ENCODE measurements at places on chromosomes 7 and 10.
A peak's percentile ranks its signal among the peaks of the same experiment; 100 is the strongest.

DNA sequence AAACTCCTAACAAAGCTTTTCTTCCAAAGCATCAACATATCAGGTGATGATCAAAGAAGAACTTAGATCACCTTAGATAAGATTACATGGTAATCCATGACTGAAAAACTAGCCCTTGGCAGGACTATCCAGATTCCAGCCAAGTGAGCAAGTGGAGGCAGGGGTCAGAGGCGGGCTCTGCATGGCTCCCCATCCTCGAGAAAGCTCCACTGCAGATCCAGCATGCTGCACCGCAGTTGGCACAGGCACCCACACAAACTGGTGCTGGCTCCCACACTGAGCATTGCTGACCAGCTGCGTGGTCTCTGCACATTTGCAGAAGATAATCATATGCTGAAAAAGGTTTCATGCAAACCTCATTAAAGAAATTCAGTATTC is 10.1 kb downstream of the PSAP start:
- no peak for DNase-seq

DNA sequence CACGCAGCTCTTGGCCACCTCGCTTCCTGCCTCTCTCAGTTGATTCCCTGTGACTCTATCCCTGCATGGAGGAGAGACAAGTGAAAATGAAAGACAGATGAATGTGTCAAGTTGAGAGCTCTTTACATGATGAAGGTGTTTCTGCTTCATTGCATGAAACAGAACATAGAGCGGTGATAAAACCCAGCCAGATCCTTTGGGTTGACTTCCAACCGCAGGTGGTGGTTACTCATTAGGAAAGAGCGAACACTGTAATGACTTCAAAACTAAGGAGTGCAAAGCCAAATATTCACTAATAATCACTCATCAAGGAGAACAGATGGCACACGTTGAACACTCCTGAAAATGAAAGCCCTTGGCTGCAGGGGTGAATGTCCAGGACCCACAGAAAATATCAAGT is 31.8 kb upstream of the WDR11 start:
- peak; percentile 67 for DNase-seq

GRCh38 chr7:102417105-102417504 is 16.3 kb upstream of the ORAI2 start:
- no peak for DNase-seq

DNA sequence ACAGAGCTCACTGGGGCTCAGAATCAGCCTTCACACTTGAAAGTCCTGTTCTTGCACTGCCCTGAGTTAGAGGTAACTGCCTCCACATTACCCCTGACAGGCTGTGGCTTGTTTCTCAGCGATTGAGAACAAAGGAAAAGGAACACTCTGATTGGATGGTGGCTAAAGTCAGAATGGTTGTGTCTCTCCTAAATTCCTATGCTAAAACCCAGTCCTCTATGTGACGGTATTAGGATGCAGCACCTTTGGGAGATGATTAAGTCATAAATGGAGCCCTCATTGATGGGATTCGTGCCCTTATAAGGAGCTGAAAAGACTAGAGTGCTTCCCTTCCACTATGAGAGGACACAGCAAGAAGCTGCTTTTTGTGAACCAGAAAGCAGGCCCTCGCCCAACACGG is 38.9 kb upstream of the DGKI start:
- DNase-seq = no peak

GRCh38 chr10:24930427-24930826 is 22.0 kb downstream of the PRTFDC1 start:
- DNase-seq = no peak

DNA sequence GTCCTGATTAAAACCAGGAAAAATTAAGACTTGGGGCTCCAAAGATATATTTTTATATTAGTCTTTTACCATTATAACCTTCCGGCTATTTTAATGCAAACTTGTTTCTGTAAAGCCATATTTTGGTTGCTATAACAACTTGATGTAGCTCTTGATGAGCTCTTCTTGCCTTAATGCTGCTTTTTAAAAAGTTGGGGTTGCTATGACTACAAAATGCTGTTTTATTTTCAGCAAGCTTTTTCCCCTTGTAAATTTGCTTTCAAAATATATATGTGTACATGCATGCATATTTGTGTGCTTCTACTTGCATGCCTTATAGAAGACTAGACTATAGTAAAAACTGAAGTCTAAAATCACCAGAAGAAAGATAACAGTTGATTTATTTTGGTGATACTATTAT is 99.7 kb downstream of the CSTF2T start:
- no peak for DNase-seq

- no peak for DNase-seq
These were observed 60.4 kb downstream of the LRRC17 start for GRCh38 chr7:102973096-102973802.

DNA sequence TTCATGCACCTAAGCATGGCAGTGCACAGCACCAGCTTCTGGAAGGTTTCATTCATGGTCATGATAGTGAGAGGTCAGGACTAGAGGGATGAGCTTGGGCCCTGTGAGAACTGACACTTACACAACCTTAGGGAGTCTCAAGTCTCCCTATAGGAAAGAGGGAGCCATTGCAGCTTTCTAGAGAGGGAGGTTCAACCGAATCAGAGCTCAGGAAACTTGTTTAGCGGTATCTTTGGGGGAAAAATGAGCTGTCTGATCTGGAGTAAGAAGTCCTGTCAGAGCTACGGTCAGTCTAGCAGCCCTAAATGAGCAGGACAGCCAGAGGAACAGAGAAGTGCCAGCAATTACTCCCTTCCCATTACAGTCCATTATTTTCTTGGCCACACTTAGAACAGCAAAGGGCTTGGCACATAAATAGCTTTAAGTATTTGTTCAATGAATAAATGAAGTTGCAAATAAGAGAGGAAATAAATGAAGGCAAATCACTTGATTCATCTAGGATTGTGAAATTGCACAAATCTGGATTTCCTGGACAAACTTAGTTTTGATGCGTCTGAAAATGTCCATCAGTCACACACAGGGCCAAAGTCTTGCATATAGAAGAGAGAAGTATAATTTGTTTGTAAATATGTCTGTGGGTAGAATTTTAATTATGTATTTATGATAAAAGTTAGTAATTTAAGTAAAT is 262.0 kb downstream of the GLI3 start:
- no peak for DNase-seq

DNA sequence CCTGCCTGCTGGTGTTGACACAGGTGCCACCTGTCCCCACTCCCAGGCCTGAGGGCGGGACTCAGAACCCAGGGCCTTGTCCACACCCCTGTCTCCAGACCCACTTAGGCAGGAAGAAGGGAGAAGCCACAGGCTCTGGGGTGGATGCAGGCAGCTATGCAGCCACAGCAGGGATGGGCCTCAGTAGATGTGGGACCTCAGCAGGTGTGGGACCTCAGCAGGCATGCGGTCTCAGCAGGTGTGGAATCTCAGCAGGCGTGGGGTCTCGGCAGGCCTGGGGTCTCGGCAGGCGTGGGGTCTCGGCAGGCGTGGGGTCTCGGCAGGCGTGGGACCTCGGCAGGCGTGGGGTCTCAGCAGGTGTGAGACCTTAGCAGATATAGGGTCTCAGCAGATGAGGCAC is 118.0 kb upstream of the PITRM1 start:
- no peak for DNase-seq

DNA sequence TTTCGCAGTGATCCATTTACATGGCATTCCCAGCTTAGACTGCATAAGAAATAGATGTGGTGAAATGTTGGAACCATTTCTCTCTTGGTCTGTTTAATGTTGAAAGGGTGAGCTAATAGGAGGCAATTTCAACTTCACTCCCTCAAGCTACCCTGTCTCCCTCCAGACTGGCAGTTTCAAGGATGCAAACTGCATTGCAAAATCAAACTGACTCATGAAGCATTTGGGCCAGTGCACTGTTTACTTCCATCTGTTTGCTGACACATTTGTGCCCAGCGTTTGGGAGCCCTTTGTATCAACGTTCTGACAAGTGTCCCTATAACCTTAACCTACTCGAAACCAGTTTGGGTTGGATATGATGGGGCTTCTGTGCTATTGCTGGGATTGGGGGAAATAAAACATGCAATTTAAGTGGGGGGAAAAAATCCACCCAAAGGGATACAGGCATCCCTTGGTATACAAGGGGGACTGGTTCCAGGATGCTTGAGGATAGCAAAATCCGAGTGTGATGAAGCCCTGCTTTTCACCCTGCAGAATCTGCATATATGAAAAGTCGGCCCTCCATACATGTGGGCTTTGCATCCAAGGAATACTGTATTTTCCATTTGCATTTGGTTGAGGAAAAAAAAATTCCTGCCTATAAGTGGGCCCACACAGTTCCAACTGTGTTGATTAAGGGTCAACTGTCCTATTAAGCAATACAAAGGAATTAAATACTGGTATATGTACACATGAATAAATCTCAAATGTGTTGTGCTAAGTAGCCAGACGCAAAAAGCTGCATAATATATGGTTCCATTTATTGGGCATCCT is 15.6 kb downstream of the RHEB start:
- no peak for DNase-seq

All from NCI-H345 (cell line).